ENCODE measurements at places on chromosomes 12 and 14. TPM values are rescaled to one million over a fixed set of nuclear protein-coding genes. Genes with fewer than 3 reads are reported as not detected.

GRCh38 chr12:3601461-3602150, 110.6 kb downstream of the PRMT8 start:
- no peak overlapping the region for H3K4me3 ChIP-seq
- H3K4me1 ChIP-seq: no peaks in the 10 kb centered on the region
- H3K36me3 ChIP-seq: no peaks in the 10 kb centered on the region

- no peak for DNase-seq
- no peaks in the 10 kb centered on the region for H3K27me3 ChIP-seq
- H3K27ac ChIP-seq: no peak overlapping the region
- no peaks in the 10 kb centered on the region for H3K36me3 ChIP-seq
- no peak overlapping the region for H3K4me3 ChIP-seq
These were observed 32.5 kb upstream of the MANSC4 start for GRCh38 chr12:27812502-27812901.

TFCP2 gene
- total RNA-seq: 30.9 TPM

RIN3 gene
- 18.4 TPM for total RNA-seq

GRCh38 chr12:48803675-48804074, 14.6 kb upstream of the CACNB3 start:
- no peaks in the 10 kb centered on the region for H3K27me3 ChIP-seq
- no peak for DNase-seq
- H3K4me3 ChIP-seq: no peak overlapping the region

GRCh38 chr12:116276652-116277466, 634 bp downstream of the MED13L start:
- peak; percentile 72 for DNase-seq
- H3K27me3 ChIP-seq: no peaks in the 10 kb centered on the region

GPRC5D gene
- total RNA-seq: not detected

GRCh38 chr12:109873653-109874052, 6.7 kb downstream of the GLTP start:
- no peak overlapping the region for H3K4me3 ChIP-seq
- no peaks in the 10 kb centered on the region for H3K27me3 ChIP-seq
- no peak for DNase-seq
- peaks cover 21% of the 10 kb centered on the region for H3K4me1 ChIP-seq

DNA sequence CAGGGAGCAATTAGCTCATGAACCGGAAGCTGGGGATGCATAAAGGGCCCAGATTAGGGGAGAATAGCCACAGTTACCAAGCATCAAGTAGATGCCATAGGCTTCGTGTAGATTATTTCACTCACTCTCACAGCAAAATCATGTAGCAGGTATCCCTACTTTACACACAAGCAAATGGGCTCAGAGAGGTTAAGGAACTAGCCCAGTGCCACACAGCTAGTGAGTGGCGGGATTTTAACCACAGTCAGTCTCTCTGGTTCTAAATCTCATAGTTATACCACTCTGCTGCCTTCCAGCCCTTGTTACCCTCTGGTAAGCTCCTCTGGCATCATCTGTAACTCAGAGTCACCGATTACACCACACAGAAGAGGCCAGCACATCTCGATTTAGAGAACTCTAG, 49.0 kb downstream of the IQSEC3 start:
- no peaks in the 10 kb centered on the region for H3K4me1 ChIP-seq
- H3K27me3 ChIP-seq: no peaks in the 10 kb centered on the region
- no peak overlapping the region for H3K4me3 ChIP-seq
- no peak overlapping the region for H3K27ac ChIP-seq

SALL2 gene
- 1.7 TPM for total RNA-seq

DNA sequence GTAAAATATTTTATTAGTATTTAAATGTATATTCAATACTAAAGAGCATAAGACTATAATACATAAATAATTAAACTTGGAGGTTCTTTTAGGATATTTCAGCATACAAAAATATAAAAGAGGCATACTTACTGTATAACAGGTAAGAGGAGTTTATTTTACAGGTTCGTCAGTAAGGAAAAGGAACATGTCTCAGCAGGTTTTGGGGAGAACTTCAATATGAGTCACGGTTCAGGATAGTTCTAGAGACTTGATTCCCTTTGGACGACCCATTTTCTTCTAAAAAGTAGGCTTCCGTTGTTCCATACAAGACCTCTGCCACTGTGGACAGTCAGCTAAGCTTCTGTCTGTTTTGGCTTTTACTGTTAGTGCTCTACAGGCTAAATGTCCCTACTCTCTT, 181.1 kb downstream of the ALX1 start:
- H3K36me3 ChIP-seq: no peaks in the 10 kb centered on the region
- no peak for DNase-seq
- no peaks in the 10 kb centered on the region for H3K4me1 ChIP-seq
- H3K27me3 ChIP-seq: no peaks in the 10 kb centered on the region

TBC1D30 gene
- total RNA-seq: 17.0 TPM

FIGNL2 gene
- 0.35 TPM for total RNA-seq

NFATC4 gene
- 24.0 TPM for total RNA-seq

- no peaks in the 10 kb centered on the region for H3K36me3 ChIP-seq
- DNase-seq: no peak
- no peaks in the 10 kb centered on the region for H3K4me1 ChIP-seq
- H3K4me3 ChIP-seq: no peak overlapping the region
These were observed 139.3 kb upstream of the LMNTD1 start for GRCh38 chr12:25692115-25693035.

- no peaks in the 10 kb centered on the region for H3K27me3 ChIP-seq
- DNase-seq: no peak
- no peaks in the 10 kb centered on the region for H3K4me1 ChIP-seq
- H3K36me3 ChIP-seq: no peaks in the 10 kb centered on the region
These were observed 81.5 kb downstream of the AEBP2 start for GRCh38 chr12:19520646-19521415.

CAND1 gene
- 155 TPM for total RNA-seq

DNA sequence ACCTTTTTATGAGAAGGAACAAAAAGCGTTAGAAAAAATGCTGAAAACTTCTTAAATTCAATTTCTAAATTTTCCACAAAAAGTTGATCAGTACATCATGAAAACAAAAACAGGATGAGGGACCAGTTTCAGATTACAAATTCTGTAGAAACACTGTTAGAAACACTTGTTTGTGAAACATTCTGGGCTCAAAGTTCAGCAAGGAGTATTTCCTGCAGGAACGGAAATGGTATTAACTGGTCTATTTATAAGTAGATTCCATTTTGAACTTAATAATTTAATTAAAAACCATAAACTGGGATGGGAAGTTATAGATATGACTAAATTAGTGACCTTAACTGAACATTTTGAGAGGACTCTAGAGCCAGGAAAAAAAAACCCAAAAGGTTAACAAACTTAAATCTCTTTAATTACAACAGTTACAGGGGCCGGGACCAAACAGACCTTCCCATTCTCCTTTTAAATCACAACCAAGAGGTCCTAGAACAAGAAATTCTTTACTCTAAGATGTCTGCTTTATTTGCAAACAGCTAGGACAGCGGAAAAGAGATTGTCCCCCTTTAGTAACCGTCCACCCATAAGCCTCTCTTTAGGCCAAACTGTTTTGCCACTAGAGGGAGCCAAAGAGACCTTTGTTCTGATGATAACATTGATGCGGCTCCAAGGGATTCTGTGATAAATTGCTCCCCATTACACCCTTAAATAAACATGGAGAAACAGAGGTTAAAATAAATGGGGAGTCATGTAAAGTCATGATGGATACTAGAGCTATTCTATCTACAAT, 69.0 kb upstream of the RERGL start:
- H3K4me3 ChIP-seq: no peak overlapping the region
- no peak overlapping the region for H3K27ac ChIP-seq
- DNase-seq: peak; percentile 29
- no peaks in the 10 kb centered on the region for H3K36me3 ChIP-seq
- H3K27me3 ChIP-seq: no peaks in the 10 kb centered on the region

DNA sequence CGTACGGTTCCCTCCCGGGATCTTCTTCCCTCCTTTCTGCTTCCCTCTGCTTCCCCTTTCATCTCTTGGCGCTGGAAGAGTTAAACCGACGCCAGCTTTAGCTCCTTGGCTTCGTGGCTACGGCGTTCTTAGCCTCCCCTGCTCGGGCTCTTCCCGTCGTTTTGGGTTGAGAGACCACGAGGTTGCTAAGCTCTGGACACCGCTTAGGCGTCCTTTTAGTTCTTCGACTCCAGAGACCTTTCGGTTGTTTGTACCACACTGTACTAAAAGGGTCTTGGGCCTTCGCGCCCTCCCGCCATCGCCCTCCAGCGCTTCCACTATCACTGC, 545 bp downstream of the CPSF2 start:
- no peaks in the 10 kb centered on the region for H3K36me3 ChIP-seq
- H3K4me1 ChIP-seq: no peaks in the 10 kb centered on the region
- H3K27ac ChIP-seq: peak overlapping the region; percentile 81
- peak overlapping the region; percentile 94 for H3K4me3 ChIP-seq

CRACR2A gene
- total RNA-seq: 54.8 TPM

KLHDC1 gene
- total RNA-seq: 0.94 TPM

DNA sequence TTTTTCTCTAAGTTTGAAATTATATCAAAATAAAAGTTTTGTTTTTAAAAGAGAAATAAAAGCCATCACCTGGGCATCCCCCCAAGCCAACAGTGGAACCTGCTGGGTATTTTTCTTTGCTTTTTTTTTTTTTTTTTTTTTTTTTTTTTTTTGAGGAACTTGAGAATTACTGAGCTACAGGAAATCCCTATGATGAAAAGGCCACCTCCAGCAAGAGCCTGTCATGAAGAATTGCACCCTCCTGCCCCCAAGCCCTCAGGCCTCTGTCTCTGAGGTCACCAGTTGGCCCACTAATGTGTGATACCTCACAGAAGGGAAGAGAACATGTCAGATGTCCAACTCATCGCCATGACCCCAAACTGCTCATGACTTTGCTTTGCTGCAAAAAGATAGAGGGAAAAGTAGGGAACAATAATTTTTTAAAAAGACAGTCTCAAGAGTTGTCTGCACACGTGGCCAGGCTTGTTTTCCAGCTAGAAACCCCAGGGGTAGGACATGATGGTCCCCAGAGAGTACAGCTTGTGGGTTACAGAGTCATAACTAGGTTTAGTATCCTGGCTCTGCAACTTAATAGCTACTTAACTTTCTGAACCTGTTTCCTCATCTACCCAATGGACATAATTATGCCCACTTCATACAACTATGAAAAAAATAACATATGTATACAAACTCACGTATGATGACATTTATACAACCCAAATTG, 124.3 kb upstream of the EGLN3 start:
- no peak overlapping the region for H3K4me3 ChIP-seq
- H3K27ac ChIP-seq: no peak overlapping the region
- no peaks in the 10 kb centered on the region for H3K36me3 ChIP-seq
- no peaks in the 10 kb centered on the region for H3K4me1 ChIP-seq

PLA2G1B gene
- not detected for total RNA-seq

- H3K36me3 ChIP-seq: no peaks in the 10 kb centered on the region
- H3K27me3 ChIP-seq: no peaks in the 10 kb centered on the region
- no peak for DNase-seq
- H3K4me3 ChIP-seq: no peak overlapping the region
- H3K27ac ChIP-seq: no peak overlapping the region
- no peaks in the 10 kb centered on the region for H3K4me1 ChIP-seq
These were observed 65.0 kb upstream of the ARHGAP5 start for GRCh38 chr14:32012062-32012461.

CDCA3 gene
- total RNA-seq: 11.4 TPM

DNA sequence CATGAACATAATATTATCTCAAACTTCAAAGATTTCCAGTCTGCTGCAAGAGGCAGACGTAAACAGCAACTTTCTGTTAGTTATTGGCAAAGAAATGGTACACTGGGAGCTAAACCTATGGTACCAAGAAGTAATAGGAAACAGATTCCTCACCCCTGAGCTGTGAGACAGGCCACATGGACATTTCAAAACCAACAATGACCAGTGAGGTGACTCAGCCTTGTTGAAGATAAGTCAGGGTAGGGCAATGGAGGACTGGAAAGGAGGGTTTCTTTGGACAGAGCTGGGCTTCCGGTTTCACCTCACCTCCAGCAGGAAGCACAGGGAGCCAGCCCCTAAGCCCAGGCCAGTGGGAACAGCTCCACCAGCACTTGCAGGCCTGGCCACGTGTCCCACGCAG, 1320.5 kb downstream of the AACS start:
- H3K36me3 ChIP-seq: no peaks in the 10 kb centered on the region
- H3K4me3 ChIP-seq: no peak overlapping the region
- H3K27ac ChIP-seq: no peak overlapping the region
- H3K4me1 ChIP-seq: no peaks in the 10 kb centered on the region
- no peak for DNase-seq
- H3K27me3 ChIP-seq: no peaks in the 10 kb centered on the region

GRCh38 chr14:95507174-95507573, 9.3 kb downstream of the SYNE3 start:
- H3K4me3 ChIP-seq: no peak overlapping the region
- no peaks in the 10 kb centered on the region for H3K27me3 ChIP-seq
- no peaks in the 10 kb centered on the region for H3K4me1 ChIP-seq
- no peaks in the 10 kb centered on the region for H3K36me3 ChIP-seq
- peak overlapping the region; percentile 22 for H3K27ac ChIP-seq

GRCh38 chr12:120834489-120835303, 69.5 kb downstream of the SPPL3 start:
- no peaks in the 10 kb centered on the region for H3K36me3 ChIP-seq
- no peak overlapping the region for H3K27ac ChIP-seq
- H3K27me3 ChIP-seq: no peaks in the 10 kb centered on the region
- DNase-seq: no peak

DNA sequence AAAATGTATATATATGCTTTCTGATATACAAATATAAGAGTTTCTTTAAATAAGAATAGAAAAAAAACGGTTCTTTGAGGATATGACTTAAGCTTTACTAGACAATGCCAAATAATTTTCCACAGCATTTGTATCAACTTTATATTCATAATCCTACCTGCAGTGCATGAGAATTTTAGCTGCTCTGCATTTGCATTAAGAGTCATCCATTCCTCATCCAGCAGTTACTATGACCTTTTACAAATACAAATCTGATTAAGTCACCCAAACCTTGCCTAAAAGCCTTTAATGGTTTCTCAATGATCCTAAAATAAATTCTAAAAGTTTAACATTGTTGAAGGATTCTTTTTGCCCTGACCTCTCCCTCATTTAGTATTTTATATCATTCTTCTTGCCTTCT, 116.5 kb downstream of the MGAT4C start:
- H3K36me3 ChIP-seq: no peaks in the 10 kb centered on the region
- H3K27me3 ChIP-seq: no peaks in the 10 kb centered on the region
- no peaks in the 10 kb centered on the region for H3K4me1 ChIP-seq
- DNase-seq: no peak
- no peak overlapping the region for H3K4me3 ChIP-seq
- H3K27ac ChIP-seq: no peak overlapping the region

GRCh38 chr12:71846322-71846940, 6.9 kb downstream of the TBC1D15 start:
- H3K4me3 ChIP-seq: no peak overlapping the region
- no peaks in the 10 kb centered on the region for H3K27me3 ChIP-seq
- H3K4me1 ChIP-seq: no peaks in the 10 kb centered on the region
- H3K36me3 ChIP-seq: no peaks in the 10 kb centered on the region

- H3K36me3 ChIP-seq: no peaks in the 10 kb centered on the region
- DNase-seq: no peak
- no peaks in the 10 kb centered on the region for H3K27me3 ChIP-seq
- H3K4me3 ChIP-seq: no peak overlapping the region
- no peak overlapping the region for H3K27ac ChIP-seq
- H3K4me1 ChIP-seq: no peaks in the 10 kb centered on the region
These were observed 66.0 kb downstream of the BHLHE41 start for GRCh38 chr12:26058818-26059217.

PTPRR gene
- 21.8 TPM for total RNA-seq

- no peak for DNase-seq
- no peaks in the 10 kb centered on the region for H3K27me3 ChIP-seq
- H3K4me3 ChIP-seq: no peak overlapping the region
- no peaks in the 10 kb centered on the region for H3K4me1 ChIP-seq
These were observed 62.6 kb upstream of the TMCC3 start for GRCh38 chr12:94712815-94713515.

GRCh38 chr14:93628048-93628447, 160.2 kb downstream of the PRIMA1 start:
- H3K27ac ChIP-seq: no peak overlapping the region
- H3K36me3 ChIP-seq: no peaks in the 10 kb centered on the region
- no peak for DNase-seq
- H3K4me1 ChIP-seq: no peaks in the 10 kb centered on the region
